GM12878 (cell line): ENCODE measurements at places on chromosomes 6 and 20. TPM values are rescaled to one million over a fixed set of nuclear protein-coding genes. Genes with fewer than 3 reads are reported as not detected.

The DDO gene
- polyA plus RNA-seq: not detected in 2 replicates

The GRM1 gene
- 0.25 TPM in 1 of 2 replicates, not detected in the other for polyA plus RNA-seq

The SIRT5 gene
- polyA plus RNA-seq: 10.3 and 11.8 TPM in 2 replicates

The SLC2A10 gene
- polyA plus RNA-seq: not detected in 2 replicates

The FNDC1 gene
- not detected in 2 replicates for polyA plus RNA-seq

The OR2B6 gene
- not detected in 2 replicates for polyA plus RNA-seq

The HCRTR2 gene
- polyA plus RNA-seq: not detected in 2 replicates

The PAK1IP1 gene
- polyA plus RNA-seq: 73.0 and 77.5 TPM in 2 replicates

The RNF39 gene
- 0.09 TPM in 1 of 2 replicates, not detected in the other for polyA plus RNA-seq

DNA sequence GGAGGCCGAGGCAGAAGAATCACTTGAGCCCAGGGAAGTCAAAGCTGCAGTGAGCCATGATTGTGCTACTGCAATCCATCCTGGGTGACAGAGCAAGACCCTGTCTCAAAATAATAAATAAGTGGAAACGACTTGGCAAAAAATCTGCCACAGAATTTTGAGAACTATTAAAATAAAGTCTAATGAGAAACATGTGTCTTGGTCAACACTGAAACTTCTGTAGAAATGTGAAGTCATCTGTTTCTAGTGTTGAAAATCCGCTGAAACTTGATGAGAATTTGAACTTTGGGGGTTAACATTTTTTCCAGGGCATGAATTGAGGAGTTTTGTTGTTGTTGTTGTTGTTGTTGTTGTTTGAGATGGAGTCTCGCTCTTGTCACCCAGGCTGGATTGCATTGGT, 29.0 kb upstream of the BCLAF1 start:
- no peak for DNase-seq

DNA sequence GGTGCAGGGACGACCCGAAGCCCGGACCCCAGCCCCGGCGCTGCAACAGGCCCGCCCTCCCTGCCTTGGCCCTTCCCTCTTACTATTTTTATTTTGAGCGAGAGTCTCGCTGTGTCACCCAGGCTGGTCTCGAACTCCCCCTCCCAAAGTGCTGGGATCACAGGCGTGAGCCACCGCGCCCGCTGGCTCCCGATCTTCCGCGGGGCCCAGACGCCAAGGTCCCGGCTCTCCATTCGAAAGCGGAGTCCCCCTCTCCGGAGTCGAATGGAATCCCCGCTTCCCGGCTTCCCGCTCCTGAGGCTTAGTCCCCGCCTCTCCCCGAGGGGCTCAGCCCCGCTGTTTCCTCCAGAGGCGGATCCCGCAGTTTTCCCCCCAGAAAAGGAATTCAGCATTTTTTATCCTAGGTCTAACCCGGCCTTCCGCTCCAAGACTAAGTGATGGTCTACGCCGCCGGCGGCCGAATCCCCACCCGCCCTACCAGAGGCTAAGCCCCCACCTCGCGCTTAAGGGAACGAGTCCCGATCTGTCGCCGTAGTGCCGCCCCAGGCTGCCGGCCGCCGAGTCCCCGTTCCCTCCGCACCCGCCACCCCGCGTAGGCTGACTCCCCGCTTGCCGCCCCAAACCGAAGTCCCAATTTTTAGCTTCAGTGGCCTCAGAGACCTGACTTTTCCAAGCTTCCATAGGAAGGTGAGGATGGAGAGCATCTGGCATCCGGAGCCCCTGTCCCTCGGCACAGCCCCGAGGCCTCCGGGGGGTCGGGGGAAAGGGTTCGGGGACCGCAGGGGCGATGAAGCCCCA, 11.5 kb upstream of the TMC2 start:
- DNase-seq: no peak

GRCh38 chr6:94144807-94145206, 725.4 kb upstream of the EPHA7 start:
- no peak for DNase-seq

DNA sequence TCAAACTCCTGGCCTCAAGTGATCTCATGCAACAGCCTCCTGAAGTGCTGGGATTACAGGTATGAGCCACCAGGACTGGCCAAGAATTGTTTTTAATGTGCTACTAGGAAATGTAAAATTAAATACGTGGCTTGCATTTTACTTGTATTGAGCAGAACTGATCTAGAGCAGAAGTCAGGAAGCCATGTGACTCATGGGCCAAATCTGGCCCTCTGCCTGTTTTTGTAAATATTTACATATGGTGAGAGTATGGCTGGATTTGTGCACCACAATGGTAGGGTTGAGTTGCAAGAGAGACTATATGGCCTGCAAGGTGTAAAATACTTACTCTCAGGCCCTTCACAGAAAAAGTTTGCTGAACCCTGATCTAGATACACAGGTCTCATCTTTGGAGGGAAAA, 75.8 kb downstream of the LAMP5 start:
- no peak for DNase-seq

- no peak for DNase-seq
Observed at GRCh38 chr6:42001506-42001905, 48.8 kb upstream of the TAF8 start.

- DNase-seq: no peak
Observed at GRCh38 chr6:139231206-139231605, 60.6 kb downstream of the TXLNB start.

- DNase-seq: peak; percentile 32
Observed at GRCh38 chr6:16168858-16169257, 40.0 kb downstream of the MYLIP start.

DNA sequence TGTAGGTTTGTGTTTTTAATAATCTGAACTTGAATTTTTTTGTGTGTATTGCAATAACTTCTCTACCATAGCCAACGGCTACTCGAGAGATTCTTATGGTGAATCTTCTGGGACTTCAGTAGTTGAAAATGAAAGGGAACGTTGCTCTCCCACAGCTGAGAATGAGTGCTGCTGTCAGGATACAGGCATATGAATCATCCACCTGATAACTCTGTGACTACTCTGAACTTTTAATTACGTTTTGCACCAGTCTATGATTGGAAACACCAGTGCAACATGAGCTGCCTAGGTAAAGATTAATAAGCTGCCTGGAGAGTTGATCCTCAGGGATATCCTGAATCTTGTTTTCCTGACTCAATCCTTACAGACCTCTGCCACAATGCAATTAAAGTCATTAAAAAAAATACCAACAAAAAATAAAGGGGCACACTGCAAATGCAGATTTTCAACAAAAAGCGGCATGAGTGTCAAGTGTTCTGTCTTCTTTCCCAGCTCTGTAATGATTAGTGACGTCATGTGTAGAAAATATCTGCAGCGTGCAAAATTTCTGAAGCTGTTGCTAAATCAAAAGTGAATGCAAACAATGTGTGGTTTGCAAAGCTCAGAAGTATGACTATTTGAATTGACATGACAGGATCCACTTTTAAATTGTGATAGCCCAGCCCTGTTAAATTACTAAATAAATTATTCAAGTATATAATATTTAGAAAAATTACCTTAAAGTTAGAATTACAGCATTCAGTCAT, 432.2 kb downstream of the HTR1B start:
- DNase-seq: no peak

- DNase-seq: no peak
Observed at GRCh38 chr6:89268776-89269175, 46.3 kb downstream of the GABRR2 start.

- no peak for DNase-seq
Observed at GRCh38 chr20:49786668-49787370, 25.8 kb upstream of the SLC9A8 start.

DNA sequence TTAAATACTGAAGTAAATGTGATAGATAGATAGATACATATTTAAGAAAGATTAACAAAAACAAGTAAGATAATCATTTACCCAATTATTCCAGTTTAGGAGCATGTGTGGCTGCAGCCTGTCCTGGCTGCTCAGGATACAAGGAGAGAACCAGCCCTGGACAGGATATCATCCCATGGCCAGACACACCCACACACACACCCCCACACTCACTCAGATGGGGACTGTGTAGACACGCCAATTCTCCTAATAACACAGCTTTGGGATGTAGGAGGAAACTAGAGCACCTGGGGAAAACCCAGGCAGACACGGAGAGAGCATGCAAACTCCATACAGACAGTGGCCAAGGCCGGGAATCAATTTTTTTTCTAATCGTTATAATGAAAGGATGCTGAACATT, 45.6 kb downstream of the GFOD1 start:
- no peak for DNase-seq

DNA sequence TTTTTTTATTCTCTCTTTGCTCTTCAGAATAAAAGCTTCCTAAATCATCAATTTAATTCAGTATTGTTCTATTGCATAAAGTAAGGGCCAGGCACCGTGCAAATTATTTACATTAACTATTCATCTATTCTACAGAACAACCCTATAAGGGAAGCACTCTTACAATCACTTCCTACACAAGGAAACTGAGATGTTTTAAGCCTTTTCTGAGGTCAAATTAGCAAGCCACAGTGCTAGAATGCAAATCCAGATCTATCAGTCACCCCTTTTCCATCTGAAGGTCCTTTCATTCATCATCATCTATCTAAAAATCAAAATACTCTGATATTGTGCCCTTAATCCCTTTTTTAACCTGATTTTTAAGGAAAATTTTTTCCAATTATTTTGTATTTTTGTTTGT, 31.2 kb downstream of the FRK start:
- no peak for DNase-seq

DNA sequence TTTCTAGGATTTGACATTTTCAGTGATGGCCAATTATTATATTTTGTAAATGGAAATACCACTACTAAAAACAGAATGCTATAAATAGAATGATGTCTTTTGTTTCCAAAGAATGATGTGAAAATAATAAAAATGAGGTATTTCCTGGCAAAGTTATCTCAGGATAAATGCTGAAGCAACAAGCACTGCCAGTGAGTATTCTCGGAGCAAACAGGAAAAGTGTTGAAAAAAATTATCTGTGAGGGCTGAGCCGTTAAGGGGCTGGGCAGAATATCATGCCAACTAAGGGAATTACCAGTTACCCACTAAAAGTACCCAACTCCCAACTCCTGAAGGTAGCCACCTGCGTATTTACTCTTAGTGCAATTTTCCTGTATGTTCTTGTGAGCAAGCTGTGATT, 23.6 kb upstream of the SCAF8 start:
- no peak for DNase-seq

DNA sequence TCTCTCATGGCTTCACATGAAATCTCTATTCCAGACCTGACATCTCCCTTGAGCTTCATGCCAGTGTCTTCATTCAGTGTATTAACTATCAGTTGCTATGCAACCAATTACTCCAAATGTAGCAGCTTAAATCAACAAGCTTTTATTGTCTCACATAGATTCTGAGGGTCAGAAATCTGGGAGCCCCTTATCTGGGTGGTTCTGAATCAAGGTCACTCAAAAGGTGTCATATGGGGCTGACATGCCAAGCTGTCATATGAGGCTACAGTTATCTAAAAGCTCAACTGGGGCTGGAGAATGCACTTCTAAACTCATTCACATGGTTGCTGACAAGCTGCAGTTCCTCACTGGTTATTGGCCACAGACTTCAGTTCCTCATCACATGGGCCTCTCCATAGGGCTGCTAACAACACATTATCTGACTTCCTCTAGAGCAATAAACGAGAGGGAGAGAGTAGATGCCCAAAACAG, 7.3 kb upstream of the CGA start:
- DNase-seq: no peak

DNA sequence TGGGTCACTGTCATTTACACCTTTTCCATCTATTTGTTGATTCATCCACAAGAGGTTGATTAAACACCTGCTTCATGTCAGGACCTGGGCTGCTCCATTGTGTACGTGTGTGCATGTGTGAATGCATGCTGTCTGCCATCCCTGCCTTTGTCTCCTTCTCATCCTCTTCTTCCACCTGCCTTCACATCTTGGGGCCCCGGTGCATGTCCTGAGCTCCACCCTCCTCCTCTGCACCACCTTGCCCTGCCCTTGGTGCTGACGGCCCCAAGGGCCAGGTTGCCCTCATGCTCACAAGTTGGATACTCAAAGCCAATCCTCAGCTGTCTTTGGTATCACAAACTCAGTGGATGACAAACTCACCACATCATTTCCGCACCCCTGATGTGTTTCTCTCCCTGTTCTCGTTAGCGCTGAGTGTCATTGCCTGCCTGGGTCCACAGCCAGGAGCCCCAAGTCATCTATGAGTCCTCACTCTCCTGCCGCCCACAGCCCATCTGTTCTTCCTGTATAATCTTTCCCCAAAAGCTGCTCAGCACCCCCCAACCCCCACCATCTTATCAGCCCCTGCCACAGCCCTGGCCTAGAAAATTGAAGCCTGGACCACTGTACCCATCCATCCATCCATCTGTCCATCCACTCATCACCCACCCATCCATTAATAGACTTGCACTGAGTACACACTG, 85.0 kb downstream of the SRC start:
- DNase-seq: no peak

DNA sequence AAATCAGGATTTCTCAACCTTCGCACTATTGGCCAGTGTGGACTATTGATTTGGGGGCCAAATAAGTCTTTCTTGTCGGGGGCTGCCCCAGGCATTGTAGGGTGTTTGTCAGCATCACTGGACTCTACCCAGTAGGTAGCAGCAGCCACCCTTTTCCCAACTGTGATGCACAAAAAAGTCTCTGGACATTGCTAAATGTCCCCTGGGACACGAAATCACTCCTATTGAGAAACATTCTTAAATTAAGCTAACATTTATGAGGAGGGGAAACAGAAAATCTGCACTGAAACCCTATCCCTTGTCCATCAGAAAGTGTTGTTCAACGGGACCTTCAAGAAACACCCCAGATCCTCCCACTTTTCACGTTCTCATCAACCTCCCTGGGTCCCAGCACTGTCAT, 54.2 kb downstream of the NFATC2 start:
- DNase-seq: no peak

GRCh38 chr6:43016176-43016942, 2.3 kb downstream of the KLHDC3 start:
- DNase-seq: no peak

DNA sequence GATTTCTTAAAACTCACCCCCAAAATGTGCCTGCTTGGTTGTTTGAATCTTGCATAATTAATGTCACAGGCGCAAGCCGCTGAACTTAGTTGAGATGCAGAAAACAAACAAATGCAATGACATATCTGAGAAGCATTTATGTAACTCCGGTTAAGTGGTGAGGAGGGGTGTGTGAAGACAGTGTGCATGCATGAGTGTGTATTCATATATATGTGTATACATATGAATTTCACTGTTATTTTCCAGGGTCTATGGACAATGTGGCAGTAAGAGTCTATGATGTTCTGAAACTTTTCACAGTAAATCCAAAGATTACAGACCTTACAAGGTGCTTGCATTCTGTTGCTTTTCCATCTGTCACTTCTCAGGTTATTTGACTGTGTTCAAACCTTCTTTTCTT, 103.0 kb downstream of the ZNF217 start:
- DNase-seq: no peak

DNA sequence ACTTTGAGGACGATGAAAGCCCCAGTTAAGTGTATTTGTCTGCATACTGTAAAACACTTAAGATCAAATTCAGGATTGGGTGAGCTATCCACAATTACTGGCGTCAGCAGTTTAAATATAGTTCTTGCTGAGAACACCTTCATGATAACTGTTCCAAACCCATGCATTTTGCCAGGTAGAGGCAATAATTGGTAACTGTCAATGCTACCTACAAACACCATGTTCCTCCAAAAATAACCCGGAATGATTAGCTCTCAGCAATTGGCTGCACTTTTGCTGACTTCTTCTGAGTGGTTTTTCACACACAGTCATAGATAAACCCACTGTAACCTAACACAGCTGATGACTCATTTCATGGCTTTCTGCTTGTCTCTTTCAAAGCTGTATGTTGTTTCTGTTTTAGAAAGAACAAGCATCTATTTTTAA, 1358.6 kb upstream of the GJE1 start:
- peak; percentile 30 for DNase-seq
